ENCODE measurements at places on chromosomes 3 and 15.

DNA sequence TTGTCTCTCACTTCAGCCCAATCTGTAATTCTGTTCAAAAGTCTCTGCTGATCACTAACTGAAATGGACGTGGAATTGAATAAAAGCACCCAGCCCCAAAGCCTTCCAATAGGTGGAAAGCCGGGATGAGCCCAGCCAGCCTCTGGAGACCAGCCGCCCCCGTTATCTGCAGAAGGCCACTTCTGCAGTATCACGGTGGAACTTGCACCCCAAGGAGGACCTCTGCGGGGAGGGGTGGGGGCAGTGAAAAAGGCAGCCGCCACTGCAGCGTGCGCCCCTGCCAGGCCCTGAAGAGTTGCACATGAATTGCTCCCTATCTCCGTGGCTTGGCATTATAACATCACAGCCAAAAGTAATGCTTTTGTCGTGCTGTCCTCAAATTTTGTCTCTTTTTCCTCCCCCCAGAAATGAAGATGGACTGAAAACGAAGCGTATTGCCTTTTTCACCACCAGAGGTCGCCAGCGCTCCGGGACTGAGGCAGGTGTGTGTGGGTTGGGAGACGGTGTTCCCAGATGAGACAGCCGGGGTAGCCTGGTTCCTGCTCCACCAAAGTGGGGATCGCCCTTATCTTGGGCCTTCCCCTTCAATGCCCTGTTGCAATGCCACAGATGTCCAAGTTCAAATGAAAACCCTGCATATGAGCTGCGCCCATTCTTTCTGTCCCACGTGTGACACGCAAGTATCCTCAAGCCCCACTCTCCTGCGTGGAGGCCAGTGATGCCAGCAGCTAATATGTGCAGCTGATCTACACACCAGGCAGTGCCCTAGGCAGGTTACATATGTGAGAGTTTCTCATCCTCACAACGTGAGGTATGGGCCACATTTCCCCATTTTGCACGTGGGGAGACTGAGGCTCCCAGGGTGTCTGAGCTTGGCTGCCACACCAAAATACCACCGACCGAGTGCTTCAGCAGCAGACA lies 96.0 kb downstream of the LRRK1 start:
- DNase-seq, result peak; percentile 43

DNA sequence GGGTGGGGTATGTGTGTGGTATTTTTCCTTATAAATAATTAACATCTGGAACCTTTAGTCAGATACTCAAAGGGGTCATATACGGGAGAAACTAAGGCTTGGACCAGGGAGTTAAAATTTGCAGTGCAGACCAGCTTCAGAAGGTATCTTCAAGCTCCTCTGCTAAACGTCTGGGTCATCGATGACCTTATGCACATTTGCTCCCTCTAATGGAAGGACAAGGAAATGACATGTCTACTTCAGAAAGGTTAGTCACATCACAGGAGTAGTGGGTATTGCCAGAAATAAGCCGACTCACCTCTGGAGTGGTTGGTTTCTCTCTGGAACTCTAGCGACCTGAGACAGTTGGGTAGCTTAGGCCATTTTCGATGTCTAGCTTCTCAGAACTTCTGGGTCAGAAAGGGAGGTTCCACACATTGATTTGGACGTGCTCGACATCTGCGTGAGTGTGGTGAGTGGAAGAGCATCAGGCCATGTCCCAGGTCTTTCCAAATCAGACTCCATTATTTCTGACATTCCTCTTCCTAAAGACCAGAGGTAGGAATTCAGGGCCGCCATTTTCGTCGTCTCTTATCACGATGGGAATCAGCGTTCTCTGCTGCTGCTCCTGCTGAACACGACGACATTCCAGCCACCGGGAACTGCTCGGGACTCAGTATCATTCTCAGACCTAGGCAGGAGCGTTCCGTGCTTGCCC lies 31.8 kb upstream of the RASA2 start:
- DNase-seq, result peak; percentile 69

DNA sequence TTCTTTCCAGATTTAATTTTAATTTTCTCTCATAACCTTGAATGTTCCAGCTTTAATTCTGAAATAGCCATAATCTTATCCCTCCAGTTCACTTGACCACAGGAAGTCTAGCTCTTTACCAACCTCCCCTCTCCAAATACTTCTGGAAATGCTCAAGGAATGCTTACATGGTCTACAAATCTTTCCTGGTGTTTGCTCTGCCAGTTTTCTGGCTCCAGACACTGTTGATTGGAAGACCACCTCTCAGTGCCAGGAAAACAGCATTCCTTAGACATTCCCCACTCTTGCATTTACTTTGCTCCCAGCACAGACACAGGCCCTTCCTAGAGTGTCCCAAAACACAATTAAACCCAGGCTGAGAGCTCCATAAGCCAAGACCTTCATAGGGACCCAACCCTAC lies 98.6 kb downstream of the MESD start:
- DNase-seq, result no peak

GRCh38 chr3:8472549-8472948 lies 29.1 kb upstream of the LMCD1 start:
- no peak for DNase-seq

DNA sequence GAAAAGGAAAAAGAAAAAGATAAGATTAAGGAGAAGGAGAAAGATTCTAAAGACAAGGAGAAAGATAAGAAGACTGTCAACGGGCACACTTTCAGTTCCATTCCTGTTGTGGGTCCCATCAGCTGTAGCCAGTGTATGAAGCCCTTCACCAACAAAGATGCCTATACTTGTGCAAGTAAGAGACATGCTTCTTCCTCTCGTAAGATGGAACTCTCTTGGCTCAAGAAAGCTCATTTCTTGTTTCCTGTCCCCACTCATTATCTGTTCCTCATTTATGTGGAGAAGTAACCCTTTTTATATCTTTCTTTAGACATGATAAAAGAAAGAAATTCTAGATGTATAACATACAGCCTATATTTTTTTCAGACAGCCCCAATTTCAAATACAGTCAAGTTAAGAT lies 101.4 kb downstream of the KLHL25 start:
- peak; percentile 78 for DNase-seq

GRCh38 chr15:20340931-20341661 lies 200.5 kb downstream of the GOLGA6L6 start:
- peak; percentile 15 for DNase-seq

DNA sequence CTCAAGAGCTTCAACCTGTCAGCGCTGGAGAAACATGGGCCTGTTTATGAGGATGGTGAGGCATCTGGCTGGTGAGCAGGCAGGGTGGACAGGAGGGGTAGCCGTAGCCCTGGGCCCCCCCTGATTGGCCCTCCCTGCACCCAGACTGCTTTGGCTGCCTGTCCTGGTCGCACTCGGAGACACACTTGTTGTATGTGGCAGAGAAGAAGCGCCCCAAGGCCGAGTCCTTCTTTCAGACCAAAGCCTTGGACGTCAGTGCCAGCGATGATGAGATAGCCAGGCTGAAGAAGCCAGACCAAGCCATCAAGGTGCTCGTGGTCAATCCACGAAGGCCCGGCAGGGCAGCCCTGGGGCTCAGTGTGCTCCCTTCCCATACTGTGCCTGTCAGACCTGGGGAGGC lies 1.8 kb downstream of the APEH start:
- DNase-seq, result no peak

DNA sequence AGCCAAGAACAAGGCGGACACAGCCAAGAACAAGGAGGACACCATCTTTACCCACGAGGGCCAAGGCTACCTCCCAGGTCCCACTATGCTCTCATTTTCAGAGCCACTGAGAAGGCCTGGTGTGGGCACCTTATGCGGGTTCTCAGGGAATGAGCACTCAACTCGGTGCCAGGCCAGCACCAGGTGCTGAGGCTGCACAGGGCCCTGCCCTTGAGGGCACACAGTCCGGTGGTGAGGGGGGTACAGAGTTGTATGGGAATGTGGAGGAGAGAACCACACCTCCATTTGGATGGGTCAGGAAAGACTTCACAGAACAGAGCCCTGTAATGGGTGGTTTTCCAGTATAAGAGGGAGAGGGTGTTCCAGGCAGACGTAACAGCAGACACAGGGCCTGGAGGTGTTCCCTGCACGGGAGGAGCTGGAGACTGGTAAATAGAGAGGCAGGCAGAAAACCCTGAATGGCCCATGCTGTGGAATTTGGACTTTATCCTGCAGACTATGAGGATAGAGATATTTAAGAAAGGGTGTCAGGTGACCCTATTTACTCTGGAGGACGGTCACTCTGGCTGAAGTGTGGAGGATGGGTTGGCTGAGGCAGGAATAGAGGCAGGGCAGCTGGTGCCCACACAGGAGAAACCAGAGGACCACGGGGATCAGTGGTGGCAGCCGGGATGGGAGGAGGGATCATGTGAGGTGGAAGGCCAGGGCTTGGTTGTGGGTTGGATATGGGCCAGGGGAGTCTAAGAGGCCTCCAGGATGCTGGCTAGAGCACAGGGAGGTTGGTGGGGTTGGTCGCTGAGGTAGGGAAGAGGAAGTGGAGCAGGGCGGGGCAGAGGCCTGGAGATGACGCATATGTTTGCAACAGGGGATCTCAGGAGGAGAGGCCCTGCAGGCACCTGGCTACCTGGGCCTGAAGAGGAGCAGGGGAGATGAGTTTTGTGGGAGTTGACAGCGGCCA lies 34.6 kb downstream of the CRABP1 start:
- peak; percentile 34 for DNase-seq

DNA sequence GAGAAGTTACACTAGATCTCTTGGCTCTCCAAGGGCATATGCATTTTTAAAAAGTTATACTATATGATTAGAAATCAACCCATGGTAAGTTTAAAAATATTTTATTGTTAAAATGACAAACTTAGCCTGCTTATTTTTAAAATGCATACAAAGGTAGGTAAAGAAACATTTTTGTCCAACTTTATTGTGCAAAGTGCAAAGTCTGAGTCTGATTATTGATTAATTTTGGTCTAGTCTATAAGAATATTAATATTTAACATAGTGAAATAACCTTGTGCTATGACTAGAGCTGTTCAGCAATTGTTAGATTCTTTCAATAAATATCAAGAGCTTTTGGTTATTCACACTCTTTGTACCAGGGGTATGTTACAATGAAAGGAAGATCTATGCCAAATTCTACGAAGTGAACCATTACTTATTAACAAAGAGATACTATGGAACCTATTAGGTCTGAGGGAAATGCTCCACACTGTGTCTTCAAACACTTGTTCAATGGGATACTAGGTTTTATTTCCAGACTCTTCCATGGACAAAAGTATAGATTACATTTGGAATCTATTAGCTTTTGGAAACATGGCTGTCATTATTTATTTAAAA lies 70.4 kb downstream of the DIPK2A start:
- DNase-seq, result no peak

GRCh38 chr3:149706905-149707304 lies 45.4 kb downstream of the COMMD2 start:
- DNase-seq, result no peak

DNA sequence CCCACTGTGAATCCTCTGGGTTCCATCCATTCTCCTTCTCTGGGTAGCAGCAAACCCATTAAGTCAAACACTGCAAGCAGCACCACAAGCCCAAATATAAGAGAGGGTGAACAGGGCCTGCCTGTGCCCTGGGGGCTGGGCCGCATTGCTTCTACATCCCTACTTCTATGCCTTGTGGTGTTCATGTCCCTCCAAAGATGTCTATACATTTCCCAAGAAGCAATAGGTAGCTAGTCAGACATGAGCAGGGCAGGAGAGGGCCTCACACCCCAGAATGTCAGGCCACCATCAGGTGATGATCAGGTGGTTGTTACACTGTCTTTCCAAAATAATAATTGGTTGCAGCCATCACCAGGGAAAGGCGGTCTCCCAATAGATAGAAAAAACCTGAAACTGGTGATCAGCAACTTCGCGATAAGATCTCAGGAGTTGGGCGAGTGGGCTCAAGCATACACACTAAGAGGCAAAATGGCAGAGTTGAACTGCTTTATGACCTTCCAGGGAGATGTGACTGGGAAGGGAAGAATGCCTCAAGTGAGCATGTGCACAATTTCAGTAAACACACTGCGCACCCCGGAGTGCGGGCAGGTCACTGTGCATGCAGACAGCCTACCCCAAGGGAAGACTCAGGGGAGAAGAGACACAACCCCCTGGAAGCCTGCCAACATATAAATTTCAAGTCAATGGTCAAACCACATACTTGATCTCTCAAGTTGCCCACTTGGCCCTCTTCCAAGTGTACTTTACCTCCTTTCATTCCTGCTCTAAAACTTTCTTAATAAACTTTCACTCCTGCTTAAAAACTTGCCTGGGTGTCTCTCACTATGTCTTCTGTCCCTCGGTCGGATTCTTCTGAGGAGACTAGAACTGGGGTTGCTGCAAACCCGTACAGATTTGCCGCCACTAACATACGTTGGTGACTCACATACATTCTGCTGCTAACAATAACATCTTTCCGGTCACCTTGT lies 39.9 kb downstream of the KLF15 start:
- no peak for DNase-seq

DNA sequence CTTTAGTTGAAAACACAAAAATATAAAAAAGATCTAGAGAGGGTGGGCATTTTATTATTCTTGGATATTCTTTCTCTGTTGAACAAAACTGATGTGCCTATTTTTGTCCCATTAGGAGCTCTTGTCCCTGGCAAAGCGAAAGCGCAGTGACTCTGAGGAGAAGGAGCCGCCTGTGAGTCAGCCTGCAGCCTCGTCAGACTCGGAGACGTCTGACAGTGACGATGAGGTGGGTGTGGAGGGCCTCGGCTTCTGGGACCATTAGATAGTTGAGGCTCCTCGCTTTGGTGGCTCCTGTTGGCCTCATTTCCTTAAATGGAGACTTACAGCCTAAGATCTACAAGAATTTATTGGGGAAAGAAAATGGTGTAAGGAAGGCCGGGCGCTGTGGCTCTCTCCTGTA lies 21.3 kb downstream of the RTF1 start:
- no peak for DNase-seq

- no peak for DNase-seq
These were observed 229.2 kb upstream of the CHRNA7 start for GRCh38 chr15:31801152-31801551.

DNA sequence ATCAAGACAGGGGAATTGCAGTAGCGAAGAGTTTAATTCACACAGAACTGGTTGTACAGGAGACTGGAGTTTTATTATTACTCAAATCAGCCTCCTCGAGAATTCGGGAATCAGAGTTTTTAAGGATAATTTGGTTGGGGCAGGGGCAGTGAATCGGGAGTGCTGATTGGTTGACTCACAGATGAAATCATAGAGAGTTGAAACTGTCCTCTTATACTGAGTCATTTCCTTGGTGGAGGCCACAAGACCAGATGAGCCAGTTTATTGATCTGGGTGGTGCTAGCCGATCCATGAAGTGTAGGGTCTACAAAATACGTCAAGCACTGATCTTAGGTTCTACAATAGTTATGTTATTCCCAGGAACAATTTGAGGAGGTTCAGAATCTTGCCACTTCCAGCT lies 5.3 kb upstream of the ZNF770 start:
- DNase-seq, result no peak

DNA sequence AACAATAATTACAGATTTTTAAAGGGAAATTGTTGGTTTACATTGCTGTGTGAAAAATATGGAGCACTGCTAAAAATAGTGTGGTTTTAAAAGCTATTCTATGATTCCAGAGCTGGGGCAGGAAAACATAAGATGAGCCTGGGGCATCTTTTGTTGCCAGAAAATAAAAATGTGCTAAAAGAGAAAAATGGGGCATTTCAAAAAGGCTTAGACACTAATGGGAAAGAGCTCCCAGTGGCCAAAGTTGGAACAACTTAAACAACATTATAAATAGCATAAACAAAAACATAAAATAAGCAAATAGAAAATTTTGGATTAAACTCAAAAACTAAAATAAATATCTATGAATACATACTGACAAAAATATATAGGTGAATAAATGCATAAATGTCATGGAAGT lies 478.9 kb downstream of the NLGN1 start:
- DNase-seq, result no peak

GRCh38 chr3:157043771-157044170 lies 116.2 kb downstream of the CCNL1 start:
- no peak for DNase-seq

GRCh38 chr3:56616478-56617006 lies 59.6 kb downstream of the CCDC66 start:
- DNase-seq, result no peak

- no peak for DNase-seq
These were observed 45.7 kb upstream of the PTX3 start for GRCh38 chr3:157390713-157391515.

Measured in inflammatory macrophage treated with lipopolysaccharide for 4 hours (primary cell).